Nucleus accumbens (tissue), 56 donors: ENCODE measurements at places on chromosomes 13 and 19.
A peak's percentile ranks its signal among the peaks of the same experiment; 100 is the strongest.

DNA sequence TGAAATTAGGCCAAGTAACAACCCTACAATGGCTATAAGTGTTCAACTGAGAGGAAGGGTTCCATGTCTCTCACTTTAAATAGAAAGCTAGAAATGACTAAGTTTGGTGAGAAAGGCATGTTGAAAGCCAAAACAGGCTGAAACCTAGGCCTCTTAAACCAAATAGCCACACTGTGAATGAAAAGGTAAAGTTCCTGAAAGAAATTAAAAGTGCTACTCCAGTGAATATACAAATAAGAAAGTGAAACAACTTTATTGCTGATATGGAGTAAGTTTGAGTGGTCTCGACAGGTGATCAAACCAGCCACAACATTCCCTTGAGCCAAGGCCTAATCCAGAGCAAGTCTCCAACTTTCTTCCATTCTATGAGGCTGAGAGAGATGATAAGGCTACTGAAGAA lies 209.6 kb downstream of the KLF12 start:
- DNase-seq = no peak

DNA sequence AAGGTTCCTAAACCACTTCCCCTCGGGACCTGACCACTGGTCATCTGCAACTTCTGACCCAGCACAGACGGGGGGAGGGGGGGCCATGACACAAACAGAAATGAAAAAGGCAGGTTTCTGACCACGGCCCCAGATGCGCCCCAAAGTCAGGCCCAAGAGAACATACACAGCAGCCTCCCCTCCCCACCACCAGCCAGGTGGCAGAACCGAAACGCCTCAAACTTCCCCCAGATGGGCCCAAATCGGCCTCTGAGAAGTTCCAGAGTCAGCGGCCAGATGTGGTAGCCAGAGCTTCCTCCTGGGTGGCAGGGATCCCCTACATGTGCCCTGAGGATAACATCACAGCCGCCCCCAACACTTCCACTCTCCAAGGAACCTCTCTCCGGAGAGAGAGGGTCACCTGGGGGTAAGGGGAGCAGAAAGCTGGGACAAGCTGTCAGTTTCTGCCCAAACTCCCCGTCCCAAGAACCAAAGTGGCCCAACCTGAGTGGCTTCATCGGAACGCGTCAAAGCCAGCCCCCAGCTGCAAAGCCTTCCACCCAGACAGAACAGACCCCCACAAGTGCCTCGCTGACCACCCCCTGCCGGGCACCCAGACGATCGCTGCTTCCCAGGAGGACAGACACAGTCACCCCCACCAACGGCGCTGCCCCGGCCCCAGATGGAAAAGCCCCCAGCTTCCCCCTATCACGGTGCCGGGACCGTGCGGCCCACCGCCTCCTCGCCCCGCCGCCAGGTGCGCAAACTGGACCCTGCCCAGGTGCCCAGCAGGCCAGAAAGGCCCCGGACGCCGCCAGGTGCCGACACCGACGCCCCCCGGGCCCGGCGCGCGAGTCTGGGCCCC lies 800 bp downstream of the ELL start:
- no peak for DNase-seq

GRCh38 chr19:5690955-5691821 lies 1.1 kb downstream of the RPL36 start:
- no peak for DNase-seq

GRCh38 chr13:41049480-41050440 lies 11.5 kb upstream of the WBP4 start:
- DNase-seq = no peak

DNA sequence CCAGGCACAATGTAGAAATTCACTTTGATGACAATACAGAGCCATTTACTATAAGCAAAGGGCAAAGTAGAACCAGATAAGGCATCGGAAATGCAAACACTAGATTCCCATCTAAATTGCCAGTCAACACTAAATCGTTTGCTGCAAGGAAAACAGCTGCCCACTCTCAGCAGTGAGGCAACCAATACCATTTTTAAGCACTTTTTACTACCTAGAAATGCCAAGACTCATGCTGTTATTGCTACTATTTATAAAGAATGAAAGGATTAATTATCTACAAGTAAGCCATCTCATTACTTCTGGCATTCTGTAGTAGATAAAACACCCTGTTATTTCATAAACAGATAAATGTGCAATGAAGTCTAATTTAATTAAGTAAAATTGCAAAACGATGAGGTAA lies 422.0 kb downstream of the FGF14 start:
- DNase-seq = no peak

GRCh38 chr19:52190487-52191293 lies 838 bp downstream of the PPP2R1A start:
- DNase-seq = peak; percentile 38

DNA sequence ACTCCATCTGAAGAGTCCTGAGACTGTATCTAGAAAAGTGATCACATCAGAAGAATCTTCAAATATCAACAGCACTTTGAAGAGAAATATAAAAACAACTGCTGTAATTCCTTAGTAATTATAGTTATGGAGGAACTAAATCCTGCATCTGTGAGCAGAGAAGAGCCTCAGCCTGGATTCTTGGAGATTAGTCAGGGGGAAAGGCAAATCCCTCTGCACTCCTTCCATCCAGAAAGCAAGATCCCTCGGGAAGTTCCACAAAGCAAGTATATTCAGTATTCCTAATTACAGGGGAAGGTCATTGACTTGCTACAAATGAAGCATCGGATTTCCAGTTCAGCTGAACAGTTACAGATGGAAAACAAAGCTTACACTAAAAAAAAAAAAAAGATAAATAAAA lies 256.6 kb upstream of the IPO5 start:
- no peak for DNase-seq

- peak; percentile 48 for DNase-seq
Measured at GRCh38 chr19:29675650-29676186, 10.5 kb downstream of the PLEKHF1 start.

DNA sequence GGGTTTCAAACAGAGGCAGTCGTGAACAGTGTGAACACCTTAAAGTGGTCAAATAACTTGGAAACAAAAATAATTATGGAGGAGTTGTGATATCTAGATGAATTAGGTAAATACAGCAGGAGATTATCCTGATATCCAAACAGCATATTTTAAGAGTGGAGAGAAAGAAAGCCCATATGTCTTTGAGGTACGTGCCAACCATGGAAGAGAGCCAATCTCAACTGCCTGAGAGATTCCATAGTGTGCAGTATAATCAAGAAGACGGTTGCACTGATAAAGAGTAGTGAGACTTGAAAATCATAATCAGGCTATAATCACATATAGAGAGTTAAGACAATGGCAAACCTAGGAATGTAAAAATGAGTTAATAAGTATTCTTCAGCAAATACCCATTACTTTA lies 472.8 kb upstream of the SLITRK5 start:
- DNase-seq = no peak

DNA sequence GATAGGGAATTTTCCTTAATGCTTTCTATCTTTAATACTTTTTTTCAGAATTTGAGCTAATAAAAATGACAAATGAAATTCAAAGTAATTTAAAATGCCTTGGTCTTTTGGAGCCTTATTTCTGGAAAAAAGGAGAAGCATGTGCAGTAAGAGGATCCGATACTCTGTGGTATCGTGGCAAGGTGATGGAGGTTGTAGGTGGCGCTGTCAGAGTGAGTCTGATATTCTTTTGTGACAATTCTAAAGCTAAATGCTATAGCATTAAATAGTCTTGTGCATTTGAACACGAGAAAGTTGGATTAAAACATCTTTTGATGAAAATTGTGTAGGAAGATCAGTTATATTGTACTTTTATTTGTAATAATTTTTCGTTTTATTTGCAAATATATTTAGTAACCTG lies 95.0 kb downstream of the RNF17 start:
- no peak for DNase-seq

- no peak for DNase-seq
Measured at GRCh38 chr13:20195801-20196200, 3.1 kb upstream of the GJB2 start.

DNA sequence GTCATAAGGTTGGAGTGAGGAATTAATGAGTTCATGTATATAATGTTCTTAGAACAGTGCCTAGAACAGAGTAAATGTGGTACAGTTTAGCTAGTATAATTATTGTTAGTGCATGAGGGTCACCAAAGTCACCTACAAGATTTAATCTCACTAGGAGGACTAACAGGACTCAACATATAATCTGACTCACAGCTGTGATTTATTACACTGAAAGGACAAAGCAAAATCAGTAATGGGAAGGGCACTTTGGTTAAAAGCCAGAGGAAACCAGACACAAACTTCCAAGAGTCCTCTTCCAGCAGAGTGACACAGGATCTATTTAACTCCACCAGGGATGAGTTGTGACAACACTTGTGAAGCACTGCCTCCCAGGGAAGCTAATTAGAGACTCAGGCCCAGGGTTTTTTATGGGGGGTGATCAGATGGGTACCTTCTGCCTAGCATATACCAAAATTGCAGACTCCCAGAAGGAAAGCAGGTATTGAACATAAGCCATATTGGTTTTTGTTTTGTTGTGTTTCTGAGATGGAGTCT lies 341.2 kb upstream of the DACH1 start:
- no peak for DNase-seq

DNA sequence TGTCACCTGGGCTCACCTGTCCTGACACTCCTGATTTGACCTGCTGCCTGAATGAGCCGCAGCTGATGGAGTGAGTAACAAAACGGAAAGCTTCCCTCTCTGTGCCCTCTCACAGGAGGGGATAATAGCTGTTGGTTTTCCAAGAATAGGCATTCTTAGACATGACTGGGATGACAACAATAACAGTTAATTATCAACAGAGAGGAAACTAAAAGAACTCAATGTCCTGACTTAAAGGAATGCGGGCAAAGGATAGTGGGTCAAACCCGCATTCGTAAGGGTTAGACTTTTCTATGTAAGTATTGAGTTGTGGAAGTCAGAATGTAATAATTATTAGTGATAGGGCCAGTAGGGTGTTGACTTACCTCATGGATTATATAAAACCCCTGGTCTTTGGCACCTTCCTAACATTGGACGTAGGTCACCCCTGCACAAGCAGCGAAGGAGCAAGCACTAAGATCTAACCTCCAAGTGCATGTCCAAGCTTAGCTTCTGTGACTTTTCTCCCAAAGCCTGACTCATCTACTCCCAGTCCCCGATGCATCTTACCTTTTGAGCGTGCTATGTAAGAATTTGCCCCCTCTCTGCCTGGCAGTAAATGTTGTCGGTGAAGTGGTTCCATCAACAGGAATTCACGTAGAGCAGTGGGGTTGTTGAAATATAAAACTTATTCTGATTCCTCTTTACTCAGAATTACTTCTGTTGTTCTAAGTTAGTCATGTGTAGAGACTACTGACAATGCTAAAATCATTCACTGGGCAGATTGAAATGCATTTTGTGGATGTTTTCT lies 442.3 kb downstream of the FGF9 start:
- no peak for DNase-seq

GRCh38 chr13:51524312-51524711 lies 60.0 kb upstream of the WDFY2 start:
- no peak for DNase-seq

- no peak for DNase-seq
Measured at GRCh38 chr19:8336072-8336569, 6.9 kb downstream of the KANK3 start.

DNA sequence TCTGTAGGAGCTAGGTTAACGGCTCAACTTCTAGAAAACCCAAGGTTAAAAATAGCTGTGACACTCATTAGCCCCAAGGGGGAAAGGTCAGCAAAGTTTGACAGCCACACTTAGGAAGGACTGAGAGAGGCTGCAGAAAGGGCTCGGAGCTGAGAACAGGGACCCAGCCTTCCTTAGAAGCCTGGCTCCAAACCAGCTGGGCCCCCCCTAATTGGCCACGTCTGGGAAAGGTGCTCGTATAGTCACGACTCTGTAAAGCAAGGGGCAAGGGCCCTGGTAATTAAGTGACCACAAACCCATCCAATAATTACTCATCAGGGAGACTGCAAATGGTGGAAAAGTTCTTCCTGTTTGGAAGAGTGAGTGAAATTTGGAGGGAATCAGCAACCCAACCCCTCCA lies 90.5 kb downstream of the RNASEH2B start:
- no peak for DNase-seq

GRCh38 chr19:12773571-12773970 lies 1.8 kb downstream of the HOOK2 start:
- no peak for DNase-seq

DNA sequence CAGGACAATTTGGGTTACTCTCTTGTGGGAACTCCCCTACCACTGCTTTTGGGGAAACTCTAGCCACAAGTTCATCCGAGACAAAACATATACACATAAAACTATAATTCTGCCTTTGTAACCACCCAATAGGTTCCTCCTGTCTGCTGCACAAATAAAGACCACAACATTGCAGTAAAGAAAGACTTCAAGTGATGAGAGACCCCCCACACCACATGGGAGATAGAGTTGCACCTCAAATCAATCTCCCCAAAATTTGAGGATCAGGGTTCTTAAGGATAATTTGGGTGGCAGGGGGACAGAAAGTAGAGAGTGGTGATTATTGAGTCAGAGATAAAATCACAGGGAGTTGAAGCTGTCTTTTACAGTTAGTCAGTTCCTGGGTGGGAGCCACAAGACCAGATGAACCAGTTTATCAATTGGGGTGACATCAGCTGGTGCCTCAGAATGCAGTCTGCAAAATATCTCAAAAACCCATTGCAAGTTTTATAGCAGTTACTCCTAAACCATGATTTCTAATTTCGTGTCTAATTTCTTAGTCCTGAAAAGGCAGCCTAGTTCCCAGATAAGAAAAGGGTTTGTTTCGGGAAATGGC lies 1348.5 kb downstream of the PCDH9 start:
- no peak for DNase-seq

DNA sequence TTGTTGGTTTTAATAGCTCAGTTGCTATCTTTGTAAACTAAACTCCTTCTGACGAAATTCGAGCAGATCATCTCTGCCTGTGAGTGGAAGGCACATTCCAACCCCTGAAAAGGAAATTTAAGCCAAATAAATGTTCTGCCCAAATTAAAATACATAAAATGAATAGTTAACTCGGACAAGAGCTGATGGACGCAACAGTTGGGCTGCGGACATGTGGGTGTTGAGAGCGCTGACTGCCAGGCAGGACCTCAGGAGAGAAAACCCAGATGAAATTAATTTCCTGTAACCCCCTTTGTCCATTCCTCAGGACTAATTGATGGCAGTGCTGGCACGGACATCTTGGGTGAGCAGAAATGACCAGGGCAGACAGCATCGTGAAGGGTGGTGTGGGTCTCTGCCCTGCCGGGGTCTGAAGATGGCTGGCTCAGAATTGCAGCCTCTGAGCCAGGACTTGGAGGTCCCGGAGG lies 86.5 kb downstream of the TSHZ3 start:
- no peak for DNase-seq

DNA sequence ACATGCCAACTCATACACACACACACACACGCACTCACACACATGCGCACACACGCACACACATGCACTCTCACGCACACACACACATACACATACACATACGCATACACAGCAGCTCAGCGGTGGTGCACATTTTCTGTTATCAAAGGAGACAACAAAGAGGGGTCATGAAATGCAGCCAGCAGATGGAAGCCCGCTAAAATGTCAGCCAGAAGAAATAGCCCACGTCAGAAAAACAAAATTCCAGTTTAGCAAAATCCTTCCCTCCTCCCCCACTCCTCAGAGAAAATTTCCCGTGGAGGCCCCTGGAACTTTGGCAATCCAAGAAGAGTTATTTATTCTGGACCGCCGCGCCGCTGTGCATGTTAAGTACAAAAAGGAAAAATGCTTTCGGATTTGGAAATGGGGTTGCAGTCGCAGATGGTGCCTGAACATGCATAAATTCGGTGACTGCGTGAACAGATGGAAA lies 114.6 kb upstream of the VSTM2B start:
- no peak for DNase-seq
